Erythroblast (primary cell): ENCODE measurements at places on chromosomes 11 and 22.

GRCh38 chr11:129785383-129786111, 30.1 kb upstream of the TMEM45B start:
- no peak for DNase-seq

DNA sequence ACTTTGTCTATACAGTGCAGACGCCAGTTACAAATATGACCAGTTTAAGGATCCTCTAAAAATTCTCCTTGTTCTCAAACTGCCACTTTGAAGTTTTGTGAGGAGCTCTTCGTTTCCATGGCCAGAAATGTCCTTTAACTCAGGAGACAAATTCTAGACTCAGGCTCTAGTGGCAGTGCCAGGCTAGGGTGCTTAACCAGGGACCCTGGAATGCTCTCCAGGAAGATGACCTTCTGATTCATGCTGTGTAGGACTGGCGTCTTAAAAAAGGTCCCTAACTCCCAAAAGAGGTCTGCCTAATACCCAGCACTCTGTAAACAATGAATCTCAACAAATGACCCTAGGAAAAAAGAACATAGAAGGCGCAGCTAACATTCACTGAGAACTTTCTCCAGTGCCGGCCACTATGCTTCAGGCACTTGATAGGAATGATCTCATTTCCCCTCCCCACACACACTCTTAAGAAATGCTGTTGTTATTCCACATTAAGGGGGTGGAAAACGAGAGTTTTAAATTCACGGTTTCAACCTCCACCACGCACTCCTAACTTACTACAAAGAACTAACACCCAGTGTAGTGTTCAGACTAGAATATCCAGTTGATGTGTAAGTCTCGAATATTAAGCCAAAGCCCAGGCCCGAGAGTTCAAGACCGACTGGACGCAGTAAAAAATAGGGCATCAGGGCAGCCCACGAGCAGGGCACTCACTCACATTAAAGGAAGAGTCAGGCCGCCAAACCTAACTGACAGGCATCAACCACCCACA, 747 bp downstream of the NXF1 start:
- DNase-seq = no peak

- DNase-seq = no peak
Observed at GRCh38 chr22:24486501-24486921, 8.6 kb upstream of the UPB1 start.

GRCh38 chr11:122360875-122361274, 244.9 kb upstream of the BLID start:
- peak; percentile 6 for DNase-seq

DNA sequence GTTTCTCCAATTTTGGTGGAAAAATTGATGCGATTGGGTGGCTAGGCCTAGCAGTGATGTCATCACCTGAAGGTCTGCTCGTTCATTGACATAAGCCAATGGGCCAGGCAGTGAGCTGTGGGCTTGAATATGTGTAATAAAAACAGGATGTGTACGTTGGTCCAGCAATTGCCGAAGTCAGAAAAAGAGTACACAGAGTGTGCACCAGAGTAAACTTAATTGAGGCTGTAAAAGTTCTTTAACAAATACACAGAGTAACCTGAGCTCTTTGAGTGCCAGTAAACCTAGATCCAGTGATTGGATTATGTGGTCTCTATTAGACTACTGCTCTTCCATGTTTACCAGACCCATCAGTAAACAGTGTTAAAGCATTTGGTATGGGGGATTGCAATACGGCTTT, 13.0 kb upstream of the GLYATL1 start:
- no peak for DNase-seq

DNA sequence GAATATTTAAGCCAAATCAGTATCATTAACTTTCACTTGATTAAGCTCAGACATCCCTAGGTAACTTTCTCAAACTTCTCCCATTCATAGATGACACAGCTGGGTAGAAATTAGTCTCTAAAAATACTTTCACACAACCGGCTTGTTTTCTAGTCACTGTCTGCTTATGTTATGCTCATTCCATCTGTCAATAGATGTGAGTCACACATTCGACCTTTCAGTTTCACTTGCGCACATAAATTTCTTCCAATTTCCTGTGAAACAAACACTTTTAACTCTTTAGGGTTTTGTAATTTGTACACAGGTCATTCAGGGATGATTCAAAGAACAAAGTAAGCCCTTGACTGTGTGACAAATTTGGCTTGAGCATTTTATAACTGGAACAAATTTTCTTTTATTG, 723.0 kb downstream of the KCNA4 start:
- DNase-seq = no peak

- peak; percentile 38 for DNase-seq
Observed at GRCh38 chr11:61279934-61280659, 15.0 kb downstream of the VWCE start.

GRCh38 chr22:40118979-40119378, 58.7 kb upstream of the TNRC6B start:
- no peak for DNase-seq

- peak; percentile 88 for DNase-seq
Observed at GRCh38 chr11:76799066-76799804, 16.1 kb downstream of the TSKU start.

GRCh38 chr11:4605057-4605456, 3.0 kb downstream of the TRIM68 start:
- no peak for DNase-seq

DNA sequence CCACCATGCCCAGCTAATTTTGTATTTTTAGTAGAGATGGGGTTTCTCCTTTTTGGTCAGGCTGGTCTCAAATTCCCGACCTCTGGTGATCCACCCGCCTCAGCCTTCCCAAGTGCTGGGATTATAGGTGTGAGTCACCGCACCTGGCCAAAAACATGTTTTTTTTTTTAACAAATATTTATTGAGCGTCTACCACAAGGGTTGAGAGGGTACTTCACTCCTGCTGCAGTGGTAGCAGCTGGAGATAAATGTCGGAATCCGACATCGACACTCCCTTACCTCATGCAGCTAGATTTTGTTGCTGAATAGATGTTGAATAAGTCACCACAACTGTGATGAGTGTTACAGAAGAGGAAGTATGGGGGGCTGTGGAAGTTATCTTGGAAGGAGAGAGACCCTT, 971 bp downstream of the DNAJB13 start:
- no peak for DNase-seq

DNA sequence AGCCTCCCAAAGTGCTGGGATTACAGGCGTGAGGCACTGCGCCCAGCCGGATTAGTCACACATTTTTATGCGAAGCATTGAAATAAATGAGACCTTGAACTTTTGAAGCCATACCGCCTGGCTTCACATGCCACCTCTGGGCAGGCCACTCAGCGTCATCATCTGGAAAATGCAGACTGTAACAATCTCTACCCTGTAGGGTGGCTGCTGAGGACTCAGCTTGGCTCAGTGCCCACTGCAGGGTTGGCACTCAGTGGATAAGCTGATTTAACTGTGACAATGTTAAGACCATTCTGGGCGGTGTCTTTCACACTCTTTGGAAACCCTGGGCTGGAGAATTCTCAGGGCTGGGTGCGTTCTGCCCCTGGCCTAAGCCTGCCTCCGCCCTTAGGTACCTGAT, 8.5 kb downstream of the SH3BP1 start:
- peak; percentile 54 for DNase-seq

DNA sequence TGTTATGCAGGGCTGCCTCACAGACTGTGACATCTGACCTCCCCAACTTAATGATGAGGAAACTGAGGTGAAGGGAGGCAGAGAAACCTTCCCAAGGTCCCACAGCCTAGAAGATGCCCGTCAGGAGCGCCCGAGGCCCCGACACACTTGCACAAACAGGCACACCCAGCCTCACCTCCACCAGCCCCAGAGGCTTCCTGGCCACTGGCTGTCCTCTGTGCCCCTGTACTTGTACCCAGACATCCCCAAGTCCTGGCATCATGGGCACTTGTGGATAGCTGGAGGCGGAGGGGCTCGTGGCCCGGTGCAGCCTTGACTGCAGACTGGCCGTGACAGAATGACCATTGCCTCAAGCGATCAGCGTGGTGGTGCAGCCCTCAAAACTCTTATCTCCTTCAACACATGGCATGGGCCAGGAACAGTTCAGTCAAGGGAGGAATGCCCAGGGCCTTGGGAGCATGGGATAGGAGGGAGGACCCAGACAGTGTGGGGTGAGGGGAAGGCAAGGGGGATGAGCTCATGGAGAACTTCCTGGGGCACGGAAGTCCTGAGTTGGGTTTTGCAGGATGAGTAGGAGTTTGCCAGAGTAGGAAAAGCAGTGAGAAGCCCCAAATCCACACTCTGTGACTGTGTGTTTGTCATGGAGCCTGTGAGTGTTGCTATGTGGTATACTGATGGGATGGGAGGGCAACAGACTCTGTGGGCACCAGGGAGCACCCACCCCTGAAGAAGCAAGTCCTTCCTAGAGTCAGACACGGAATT, 25.8 kb upstream of the PPARA start:
- DNase-seq = peak; percentile 38

DNA sequence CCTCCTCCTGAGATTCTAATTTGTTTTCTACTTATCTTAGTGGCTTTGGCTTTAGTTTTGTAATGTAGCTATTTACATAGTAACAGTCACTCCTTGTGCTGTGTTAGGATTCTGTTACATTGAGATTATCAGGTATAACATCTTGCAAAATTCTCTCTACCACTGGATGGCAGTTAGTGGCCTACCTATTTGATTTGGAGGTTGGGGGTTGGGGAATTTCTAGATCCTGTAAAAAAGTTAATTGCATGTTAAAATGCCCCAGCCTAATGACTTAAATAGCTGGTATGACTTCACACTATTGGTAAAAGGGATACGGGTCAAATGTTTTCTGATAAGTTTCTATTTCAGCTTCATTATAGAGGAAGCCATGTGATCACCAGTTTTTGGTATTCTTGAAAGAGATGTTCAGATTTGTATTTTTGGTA, 2.8 kb downstream of the GRK3 start:
- peak; percentile 57 for DNase-seq
